ENCODE measurements at places on chromosomes 7 and 10. TPM values are rescaled to one million over a fixed set of nuclear protein-coding genes. Genes with fewer than 3 reads are reported as not detected.

C10orf62 gene
- total RNA-seq = not detected

DNA sequence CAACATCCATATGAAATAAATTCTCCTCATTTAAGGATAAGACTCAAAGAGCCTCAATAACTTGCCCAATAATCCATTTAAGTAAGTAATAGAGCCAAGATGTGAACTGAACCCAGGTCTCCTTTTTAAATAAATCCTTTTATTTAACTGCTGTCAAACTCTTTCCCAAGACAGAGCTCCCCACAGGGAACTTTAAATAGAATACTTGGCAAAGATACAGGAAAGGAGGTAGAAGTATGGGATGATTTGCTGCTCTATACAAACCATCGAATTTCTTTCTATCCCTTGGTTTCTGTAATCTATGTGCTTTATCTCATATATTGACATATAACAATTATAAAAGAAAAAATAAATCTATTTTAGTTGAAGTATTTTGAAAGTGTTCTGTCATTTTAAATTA, 295.9 kb downstream of the CSTF2T start:
- H3K36me3 ChIP-seq = no peaks in the 10 kb centered on the region
- no peak for DNase-seq
- no peak overlapping the region for H3K4me3 ChIP-seq
- H3K27ac ChIP-seq = no peak overlapping the region
- H3K27me3 ChIP-seq = no peaks in the 10 kb centered on the region
- H3K4me1 ChIP-seq = no peaks in the 10 kb centered on the region

GRCh38 chr10:92544296-92544695, 29.6 kb downstream of the IDE start:
- peaks cover 2% of the 10 kb centered on the region for H3K36me3 ChIP-seq
- no peak overlapping the region for H3K27ac ChIP-seq
- peak; percentile 29 for DNase-seq
- H3K27me3 ChIP-seq = no peaks in the 10 kb centered on the region
- peak overlapping the region; percentile 24 for H3K4me3 ChIP-seq

ZRANB1 gene
- total RNA-seq = 11.2 TPM

GRCh38 chr10:8449909-8450308, 395.4 kb downstream of the GATA3 start:
- no peak for DNase-seq
- peaks cover 5% of the 10 kb centered on the region for H3K4me1 ChIP-seq
- no peak overlapping the region for H3K4me3 ChIP-seq
- H3K27me3 ChIP-seq = peaks cover 5% of the 10 kb centered on the region
- no peaks in the 10 kb centered on the region for H3K36me3 ChIP-seq
- no peak overlapping the region for H3K27ac ChIP-seq

DNA sequence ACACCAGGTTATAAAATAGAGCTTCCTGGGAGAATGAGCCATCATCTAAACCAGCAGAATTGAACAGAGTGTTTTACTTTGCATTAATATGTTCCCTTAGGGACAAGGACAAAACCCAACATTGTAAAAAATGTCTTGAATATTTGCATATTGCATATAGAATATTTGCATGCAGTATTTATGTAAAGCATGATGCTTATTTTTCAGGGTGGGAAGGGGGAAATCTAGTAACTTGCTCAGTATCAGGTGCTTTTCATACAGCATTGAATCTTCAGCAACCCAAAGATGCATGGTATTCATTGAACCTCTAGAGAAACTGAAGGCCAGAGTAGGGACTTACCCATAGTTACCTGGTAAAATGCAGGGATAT, 409.2 kb upstream of the ZMIZ1 start:
- no peaks in the 10 kb centered on the region for H3K4me1 ChIP-seq
- H3K36me3 ChIP-seq = no peaks in the 10 kb centered on the region
- no peak overlapping the region for H3K4me3 ChIP-seq
- no peak overlapping the region for H3K27ac ChIP-seq
- no peak for DNase-seq

All from activated CD8-positive, alpha-beta T cell treated with anti-CD3 and anti-CD28 coated beads, Interleukin-2, amount 10 ng/mL, durations not matched to agents 7 days and 5 days (primary cell).